ENCODE measurements at places on chromosomes 6 and 20.

GRCh38 chr6:166770216-166771116 is 143.4 kb upstream of the RPS6KA2 start:
- no peak for DNase-seq

DNA sequence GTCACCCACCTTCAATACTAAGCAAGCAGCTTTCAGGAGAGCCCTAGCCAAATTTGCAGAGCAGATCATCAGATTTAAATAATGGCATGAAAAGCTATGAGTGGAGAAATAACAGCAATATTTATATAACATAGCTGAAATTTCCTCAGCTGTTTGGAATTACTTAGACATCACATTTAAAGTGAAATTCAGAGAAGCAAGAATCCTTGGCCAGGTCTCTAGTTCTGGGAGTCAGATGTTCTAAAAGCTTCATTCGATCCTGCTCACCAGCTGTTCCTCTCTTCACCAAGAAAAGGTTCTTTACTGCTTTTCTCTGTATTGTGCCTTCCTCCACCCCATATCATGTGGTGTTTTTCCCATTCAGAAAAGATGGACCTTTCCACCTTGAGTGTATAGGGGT is 152.3 kb upstream of the JAG1 start:
- no peak for DNase-seq

DNA sequence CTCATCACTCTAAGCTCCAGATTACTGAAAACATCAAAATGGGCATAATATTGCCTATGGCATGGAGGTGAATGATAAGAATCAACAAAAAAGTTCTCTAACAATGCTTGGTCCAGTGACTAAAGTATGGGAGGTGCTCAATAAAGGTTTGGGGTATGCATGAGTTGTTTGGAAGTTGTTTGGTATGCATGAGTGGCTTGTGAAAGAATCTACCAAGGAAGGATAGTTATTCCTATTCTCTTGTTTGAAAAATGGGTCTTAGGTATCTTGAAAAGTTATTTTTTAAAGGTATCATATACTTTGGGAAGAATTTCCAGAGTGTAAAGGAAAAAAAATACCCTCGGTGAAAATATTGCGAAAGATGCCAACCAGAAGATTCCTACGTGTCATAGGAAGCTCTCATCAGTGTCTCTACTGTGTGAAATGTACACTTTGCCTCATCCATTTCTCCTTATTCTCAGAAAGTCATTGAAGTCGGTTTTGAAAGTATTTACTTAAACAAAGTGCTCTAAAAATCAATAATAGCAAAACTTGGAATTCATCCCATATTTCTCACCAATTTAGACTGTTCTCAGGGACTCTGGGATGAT is 449.8 kb downstream of the ADGRB3 start:
- no peak for DNase-seq

GRCh38 chr6:75124983-75125382 is 80.9 kb downstream of the COL12A1 start:
- DNase-seq = no peak

- no peak for DNase-seq
Measured at GRCh38 chr6:42280966-42281533, 63.4 kb upstream of the MRPS10 start.

DNA sequence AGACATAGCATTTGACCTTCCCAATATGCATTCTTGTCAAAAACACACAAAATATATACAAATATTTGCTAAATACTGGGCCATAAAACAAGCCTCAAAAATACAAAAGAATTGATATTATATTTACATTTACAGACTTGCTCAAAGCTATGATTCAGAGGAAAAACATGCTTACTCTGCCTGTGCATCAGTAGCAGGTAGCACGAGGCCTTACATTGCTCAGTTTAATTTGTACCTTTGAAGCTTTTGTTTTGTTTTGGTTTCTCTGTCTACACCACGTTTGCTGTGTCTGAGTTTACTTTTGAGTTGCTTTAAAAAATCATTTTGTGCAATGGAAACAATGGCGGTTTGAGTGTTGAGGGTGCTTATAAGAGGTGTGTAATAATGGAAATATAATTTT is 99.3 kb downstream of the PHF3 start:
- no peak for DNase-seq

- DNase-seq = peak; percentile 62
Measured at GRCh38 chr6:141103246-141103645, 1029.5 kb upstream of the GJE1 start.

DNA sequence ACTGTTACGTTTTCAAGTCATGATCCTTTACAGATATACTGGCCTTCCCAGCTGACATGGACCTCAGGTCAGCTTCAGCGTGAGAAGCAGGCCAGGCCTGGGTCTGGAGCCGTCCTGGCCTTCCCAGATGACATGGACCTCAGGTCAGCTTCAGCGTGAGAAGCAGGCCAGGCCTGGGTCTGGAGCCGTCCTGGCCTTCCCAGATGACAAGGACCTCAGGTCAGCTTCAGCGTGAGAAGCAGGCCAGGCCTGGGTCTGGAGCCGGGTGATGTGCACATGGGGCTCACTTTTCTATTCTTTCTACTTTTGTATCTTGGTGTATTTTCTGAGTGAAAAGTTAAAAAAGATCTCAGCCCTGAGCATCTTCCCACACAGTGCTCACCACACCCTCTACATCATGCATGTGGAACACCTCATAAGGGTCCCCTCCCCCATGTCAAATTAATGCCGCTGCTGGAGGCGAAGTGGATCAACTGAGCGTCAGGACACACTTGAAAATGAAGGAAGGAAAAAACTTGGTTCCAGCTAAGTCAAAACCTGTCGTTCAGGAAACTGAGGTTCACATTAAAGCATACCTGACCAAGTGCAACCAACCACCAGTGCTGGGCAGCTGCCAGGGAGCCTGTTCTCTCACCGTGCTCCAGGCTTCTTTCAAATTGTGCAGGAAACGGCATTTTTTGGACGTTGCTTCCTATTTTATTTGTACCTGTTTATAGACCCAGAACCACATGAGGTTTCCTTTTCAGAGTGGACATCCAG is 32.2 kb downstream of the KIF25 start:
- DNase-seq = no peak

- DNase-seq = no peak
Measured at GRCh38 chr6:12379181-12379580, 89.0 kb downstream of the EDN1 start.

GRCh38 chr6:145151624-145152023 is 583.7 kb downstream of the EPM2A start:
- DNase-seq = no peak

GRCh38 chr6:4587171-4587570 is 189.0 kb upstream of the CDYL start:
- no peak for DNase-seq

DNA sequence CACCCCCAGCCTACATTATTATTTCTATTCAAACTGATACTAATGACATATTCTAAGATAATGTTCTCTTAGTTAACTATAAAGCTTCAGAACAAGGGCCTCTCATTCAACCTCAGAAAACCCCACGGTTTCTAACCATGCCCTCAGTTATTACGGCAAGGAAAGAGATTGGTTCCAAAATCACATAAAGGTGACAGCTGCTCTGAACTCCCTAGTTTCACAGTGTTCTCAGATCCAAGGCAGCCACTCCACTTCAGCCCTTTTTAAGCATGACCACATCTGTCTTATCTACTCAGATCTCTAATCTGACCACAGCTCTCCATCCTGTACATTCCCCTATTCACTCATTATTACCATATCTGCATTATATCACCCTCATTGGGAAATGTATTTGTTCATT is 98.8 kb upstream of the CEP85L start:
- no peak for DNase-seq

DNA sequence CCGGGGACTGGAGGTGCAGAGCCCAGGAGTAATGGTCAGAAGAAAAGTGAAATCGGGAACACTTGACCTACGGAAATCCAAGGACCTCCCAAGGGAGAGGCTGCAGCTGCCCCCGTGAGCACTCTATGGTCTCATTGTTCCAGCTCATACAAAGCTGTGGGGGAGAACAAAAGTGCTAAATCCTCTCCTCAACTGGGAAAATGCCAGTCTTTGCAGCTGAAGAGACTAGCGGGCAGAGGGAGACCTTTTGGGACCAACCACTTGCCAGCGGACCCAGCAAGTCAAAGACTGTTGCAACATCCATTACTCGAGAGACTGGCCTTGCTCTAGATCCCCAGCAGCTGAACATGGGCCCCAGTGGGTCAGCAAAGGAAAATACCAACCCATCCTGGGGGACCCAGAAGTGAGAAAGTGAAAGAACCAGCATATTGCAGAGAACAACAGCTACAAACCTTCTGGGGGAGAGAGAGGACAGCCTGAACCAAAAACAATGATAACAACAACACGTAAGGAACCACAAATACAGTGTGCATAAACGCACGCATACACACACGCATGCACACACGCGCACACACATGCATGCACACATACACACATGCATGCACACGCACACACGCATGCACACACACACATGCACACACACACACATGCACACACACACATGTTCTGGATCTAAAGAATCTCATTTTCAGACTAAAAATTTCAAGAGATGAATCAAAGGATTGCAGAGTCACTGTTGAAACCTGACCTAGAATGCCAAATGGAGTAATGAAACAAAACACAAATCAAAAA is 24.7 kb upstream of the ELMO2 start:
- DNase-seq = no peak

DNA sequence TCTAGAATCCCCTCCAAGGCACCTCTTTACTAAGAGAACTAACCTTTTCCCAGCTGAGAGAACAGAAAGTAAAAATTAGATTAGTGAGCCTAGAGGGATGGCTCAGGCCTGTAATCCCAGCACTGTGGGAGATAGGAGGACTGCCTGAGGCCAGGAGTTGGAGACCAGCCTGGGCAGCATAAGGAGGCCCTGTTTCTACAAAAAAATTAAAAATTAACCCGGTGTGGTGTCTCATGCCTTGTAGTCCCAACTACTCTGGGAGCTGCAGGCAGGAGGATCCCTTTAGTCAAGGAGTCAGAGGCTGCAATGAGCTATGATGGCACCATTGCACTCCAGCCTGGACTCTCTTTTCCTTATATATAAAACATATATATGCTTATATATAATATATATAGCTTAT is 5.5 kb upstream of the OOEP start:
- no peak for DNase-seq

GRCh38 chr6:63706630-63707029 is 71.0 kb downstream of the PHF3 start:
- DNase-seq = no peak

GRCh38 chr20:40813029-40813431 is 124.0 kb upstream of the MAFB start:
- no peak for DNase-seq

DNA sequence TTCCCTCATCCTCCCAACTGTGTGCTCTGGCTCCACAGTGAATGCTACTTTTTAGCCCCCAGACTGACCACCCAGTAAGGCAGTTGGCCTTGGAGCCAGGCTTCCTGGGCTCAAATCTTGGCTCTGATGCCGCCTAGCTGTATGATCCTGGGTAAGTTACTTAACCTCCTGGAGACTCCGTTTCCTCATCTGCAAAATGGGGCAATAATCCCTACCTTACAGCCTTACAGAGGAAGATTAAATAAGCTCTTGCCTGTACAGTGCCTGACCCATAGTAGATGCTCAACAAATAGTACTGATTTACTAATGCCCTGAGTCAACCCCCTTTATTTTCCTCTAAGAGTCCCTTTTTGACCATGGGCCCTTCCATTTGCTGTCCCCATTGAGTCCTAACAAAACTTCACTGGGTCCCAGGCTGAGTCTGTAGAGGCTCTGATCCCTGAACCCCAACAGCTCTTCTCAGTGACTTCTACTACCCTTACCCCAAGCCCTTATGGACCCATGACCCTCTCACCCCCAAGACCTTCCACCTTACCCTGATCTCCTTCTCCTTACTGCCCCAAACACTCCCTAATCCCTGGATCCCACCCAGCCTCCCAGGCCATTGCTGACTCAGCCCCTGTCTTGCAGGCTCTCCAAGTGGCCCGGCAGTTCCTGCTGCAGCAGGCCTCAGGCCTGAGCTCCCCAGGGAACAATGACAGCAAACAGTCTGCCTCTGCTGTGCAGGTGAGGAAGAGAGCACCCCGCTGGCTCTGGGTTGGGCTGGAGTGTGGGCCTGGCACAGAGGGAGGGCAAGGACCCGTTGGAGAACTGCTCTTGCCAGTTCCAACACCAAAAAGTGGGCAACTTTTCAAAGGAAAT is 31.4 kb downstream of the FOXP4 start:
- DNase-seq = peak; percentile 38

DNA sequence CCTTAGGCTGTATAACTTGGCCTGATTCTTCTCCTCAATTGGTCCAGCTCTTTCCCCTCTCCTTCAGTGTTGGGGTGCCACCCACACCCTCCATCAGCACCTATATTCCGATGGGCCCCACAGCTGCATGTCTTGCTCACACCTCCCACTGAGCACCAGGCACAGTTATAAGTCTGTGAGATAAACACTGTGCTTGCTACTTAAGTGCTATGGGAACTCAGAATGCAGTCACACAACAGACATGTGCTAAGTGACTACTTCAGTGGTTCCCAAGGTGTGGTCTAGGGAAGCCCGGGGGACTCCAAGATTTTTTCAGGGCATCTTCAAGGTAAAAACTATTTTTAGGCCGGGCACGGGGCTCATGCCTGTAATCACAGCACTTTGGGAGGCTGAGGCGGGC is 7.3 kb downstream of the ZC3H12D start:
- DNase-seq = no peak

- no peak for DNase-seq
Measured at GRCh38 chr6:132264021-132264500, 137.2 kb downstream of the MOXD1 start.

DNA sequence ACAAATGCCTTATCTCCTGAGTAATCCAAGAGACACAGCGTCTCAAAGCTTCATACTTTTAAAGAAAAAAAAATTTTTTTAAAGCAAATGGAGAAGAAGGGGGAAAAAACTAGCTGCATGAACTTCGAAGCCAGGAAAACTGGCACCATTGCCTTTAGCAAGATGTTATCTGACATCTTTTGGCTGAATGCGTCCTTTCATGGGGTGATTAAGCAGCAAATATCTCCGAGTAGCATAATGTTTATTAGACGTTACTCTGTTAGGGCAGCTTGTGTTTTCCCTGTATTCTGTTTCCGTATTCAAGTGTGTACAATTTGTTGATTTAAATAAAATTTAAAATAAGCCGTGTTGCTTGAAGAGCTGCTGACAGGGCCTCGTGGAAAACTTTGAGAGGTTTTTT is 76.5 kb upstream of the TSHZ2 start:
- no peak for DNase-seq

GRCh38 chr20:9255171-9255570 is 186.3 kb downstream of the PLCB4 start:
- DNase-seq = no peak
